Cerebellum (tissue), 4 donors: ENCODE measurements at places on chromosomes 12 and 14. TPM values are rescaled to one million over a fixed set of nuclear protein-coding genes. Genes with fewer than 3 reads are reported as not detected.

Gene TEX22
- 1.4 TPM for total RNA-seq

Gene PRICKLE1
- 19.0 TPM for total RNA-seq

Gene RNASE2
- total RNA-seq: not detected

GRCh38 chr14:60245380-60246177, 3.4 kb upstream of the PPM1A start:
- DNase-seq: no peak

DNA sequence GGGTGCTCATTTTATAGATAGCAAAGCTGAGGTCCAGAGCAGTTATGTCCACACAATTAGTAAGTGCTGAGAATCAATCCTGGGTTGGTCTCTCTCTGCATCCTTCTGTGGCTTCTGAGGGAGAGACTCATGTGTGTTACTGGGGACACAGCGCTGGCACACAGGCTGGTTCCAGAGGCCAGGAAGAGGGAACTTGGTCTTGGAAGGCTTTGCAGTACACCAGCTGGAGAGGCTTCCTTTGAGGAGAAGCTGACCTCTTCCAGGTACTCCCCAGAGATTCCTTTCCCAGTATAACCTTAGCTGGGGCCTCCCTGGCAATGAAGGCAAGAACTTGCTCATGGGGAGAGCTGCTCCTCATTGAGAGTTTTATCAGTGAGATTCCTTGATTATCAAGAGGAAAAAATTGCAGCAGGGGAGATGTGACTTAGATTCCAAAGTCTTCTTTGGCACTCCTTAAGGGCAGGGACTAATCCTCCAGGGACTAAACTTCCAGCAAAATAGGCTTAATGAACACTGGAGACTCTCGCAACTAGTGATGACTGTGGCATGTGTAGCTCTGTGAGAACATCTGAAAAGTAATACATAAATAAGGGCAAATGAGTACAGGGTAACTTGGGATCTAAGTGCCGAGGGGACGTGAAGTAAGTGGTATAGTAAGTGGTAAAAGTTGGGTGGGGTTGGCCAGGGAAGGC, 13.9 kb upstream of the KRT80 start:
- DNase-seq: no peak

- no peak for DNase-seq
Observed at GRCh38 chr14:101173698-101174521, 270.4 kb upstream of the RTL1 start.

GRCh38 chr14:89445273-89445973, 28.4 kb upstream of the FOXN3 start:
- DNase-seq: no peak

GRCh38 chr12:112684742-112685141, 106.8 kb upstream of the RPH3A start:
- DNase-seq: no peak

- DNase-seq: no peak
Observed at GRCh38 chr12:120892265-120892664, 11.9 kb downstream of the SPPL3 start.

- no peak for DNase-seq
Observed at GRCh38 chr12:1507308-1507707, 87.1 kb downstream of the FBXL14 start.

- DNase-seq: no peak
Observed at GRCh38 chr12:58575256-58575655, 345.0 kb downstream of the LRIG3 start.
